ENCODE measurements at places on chromosomes 7 and 10.

- no peak for DNase-seq
These were observed 46.3 kb downstream of the PDK4 start for GRCh38 chr7:95549818-95550529.

DNA sequence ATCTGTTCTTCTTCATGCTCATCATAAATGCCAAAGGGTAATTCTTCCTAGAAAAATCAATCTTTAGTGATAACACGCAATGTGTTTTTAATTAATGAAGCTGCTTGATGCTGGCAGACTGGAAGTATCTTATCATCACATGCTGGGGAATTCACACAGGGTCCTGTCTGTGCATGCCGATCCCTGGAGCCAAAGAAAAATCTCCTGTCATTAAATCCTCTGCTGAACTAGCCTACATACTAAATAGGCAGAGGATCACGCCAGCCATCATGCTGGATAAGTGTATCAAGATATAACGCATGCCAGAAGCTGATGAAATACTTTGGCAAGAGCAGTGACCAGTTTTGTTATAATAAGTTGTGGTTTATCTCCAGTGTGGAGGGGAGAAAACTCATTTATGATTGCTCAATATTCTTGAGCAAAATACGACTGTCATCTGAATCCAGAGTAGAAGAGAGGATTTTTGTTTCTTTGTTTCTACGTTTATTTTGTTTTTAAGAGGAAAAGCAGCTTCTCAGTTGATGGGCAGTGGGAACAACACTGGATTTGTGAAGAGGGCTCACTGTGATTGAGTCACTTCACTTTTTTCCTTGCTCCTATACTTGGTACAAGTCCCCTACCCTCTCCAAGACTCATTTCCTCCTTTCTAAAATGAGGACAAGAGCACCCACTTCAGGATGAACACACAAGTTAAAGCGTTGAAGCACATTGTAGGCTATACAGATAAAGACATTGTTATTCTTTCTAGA is 649.1 kb downstream of the TNS3 start:
- DNase-seq, result no peak

GRCh38 chr10:21702633-21703111 is 168.6 kb downstream of the MLLT10 start:
- no peak for DNase-seq

DNA sequence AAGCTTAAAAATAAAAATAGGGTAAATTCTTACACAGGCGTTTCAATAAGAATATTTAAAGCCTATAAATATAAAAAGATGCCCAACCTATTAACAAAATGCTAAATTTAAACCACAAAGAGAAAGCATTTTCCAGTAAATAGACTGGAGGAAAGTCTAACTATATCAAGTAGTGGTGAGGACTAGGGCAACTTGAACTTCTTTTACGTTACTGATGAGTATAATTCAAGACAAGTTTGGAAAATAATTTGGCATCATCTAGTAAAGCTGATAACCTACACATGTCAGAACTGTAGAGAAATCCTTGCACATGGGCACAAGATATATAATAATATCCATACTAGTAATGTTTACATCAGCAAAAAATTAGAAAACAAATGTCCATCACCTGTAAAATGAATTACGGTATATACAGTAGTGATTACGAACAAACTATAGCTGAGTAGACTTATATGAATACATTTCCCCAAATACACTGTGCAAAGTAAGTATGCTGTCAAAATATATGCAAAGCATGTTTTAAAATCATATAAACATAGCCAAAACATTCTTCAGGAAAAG is 27.4 kb downstream of the CRPPA start:
- DNase-seq, result no peak

DNA sequence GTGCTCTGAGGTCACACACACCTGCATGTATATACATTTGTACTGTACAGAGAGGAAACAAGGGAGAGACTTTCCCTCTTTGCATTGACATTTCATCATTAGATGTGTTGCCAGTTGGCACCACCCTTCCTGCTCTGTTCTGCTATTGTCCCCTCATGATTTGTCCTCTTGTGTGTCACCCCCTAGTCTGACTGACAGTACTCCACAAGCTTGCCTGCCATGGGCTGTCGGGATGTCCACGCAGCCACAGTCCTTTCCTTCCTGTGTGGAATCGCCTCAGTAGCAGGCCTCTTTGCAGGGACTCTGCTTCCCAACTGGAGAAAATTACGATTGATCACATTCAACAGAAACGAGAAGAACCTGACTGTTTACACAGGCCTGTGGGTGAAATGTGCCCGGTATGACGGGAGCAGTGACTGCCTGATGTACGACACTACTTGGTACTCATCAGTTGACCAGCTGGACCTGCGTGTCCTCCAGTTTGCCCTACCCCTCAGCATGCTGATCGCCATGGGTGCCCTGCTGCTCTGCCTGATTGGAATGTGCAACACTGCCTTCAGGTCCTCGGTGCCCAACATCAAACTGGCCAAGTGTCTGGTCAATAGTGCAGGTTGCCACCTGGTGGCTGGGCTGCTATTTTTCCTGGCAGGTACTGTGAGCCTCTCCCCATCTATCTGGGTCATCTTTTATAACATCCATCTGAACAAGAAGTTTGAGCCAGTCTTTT is 9.4 kb downstream of the CLDN12 start:
- peak; percentile 10 for DNase-seq

DNA sequence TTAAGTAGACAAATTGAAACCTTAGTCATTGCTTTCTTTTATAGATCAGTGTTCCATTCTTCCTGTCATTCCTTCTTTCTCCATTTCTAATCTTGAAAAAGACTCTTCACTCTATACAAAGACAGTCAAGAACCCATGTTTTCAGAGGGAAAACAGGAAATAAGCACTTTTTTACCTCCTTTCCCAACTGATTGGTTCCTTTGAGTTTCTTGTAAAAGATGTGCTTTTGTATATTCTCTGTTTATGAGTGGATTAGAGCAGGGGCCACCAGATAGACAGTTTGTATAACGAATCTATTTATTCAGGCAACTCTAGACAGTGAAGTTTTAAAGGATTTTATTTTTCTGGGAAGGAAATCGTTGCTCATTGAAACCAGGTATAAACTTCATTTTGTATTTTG is 49.8 kb downstream of the SHOC2 start:
- DNase-seq, result no peak

DNA sequence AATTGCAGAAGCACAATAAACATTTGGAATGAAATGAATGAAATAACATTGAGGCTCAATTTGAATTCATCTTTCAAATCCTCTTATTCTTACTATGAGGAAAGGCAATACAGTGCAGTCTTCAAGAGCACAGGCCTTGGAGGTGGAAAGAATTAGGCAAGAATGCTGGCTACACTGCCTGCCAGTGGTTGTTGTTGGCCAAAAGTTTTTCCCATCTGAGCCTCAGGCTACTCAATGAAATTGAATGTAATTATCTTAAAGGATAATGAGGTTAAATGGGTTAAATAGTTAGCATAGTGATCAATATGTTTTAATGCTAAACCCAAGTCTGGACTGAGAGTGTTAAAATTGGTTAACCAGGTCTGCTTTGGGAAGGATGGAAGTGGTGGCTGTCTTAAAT is 140.9 kb downstream of the MBL2 start:
- no peak for DNase-seq

DNA sequence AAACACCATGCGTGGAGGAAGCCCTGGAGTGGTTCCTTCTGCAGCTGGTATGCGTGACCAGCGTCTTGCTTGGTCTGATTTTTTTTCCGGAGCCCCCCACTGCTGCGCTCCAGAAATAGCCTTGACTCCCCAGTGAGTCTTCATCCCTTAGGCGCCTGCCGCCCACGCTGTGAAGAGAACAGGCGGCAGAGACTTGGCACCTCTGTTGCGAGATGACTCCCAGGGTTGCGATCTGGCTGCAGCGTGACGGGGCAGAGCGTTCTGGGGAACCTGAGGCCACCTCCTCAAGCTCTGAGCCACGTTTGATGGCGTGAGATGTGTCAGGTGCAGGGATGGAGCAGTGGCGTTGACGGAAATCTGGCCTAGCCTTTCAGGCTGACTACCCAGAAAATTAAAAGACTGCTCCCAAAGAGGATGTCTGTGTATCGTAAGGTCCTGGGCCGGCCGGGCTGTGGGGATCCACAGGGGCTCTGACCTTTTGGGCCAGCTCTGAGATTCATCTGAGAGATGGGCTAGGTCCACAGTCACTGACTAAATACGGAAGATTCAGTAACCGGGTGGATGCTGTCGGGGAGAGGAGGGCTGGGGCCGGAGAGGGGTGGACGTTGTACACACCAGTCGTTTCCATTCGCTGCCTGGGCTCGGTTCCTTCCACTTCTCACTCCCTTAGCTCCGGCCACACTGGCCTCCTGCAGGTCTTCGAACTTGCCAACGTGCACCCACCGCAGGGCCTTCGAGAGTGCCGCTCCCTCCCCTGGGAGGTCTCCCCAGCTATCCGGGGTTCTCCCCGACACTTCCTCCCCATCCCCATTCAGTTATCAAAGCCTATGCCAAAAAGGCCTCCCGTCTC is 33.8 kb downstream of the PFKFB3 start:
- no peak for DNase-seq

GRCh38 chr10:112823007-112823406 is 127.0 kb upstream of the TCF7L2 start:
- DNase-seq, result no peak

- DNase-seq, result no peak
These were observed 330.9 kb downstream of the GFRA1 start for GRCh38 chr10:115942101-115942500.

- no peak for DNase-seq
These were observed 275.6 kb downstream of the SNX10 start for GRCh38 chr7:26567266-26567665.

DNA sequence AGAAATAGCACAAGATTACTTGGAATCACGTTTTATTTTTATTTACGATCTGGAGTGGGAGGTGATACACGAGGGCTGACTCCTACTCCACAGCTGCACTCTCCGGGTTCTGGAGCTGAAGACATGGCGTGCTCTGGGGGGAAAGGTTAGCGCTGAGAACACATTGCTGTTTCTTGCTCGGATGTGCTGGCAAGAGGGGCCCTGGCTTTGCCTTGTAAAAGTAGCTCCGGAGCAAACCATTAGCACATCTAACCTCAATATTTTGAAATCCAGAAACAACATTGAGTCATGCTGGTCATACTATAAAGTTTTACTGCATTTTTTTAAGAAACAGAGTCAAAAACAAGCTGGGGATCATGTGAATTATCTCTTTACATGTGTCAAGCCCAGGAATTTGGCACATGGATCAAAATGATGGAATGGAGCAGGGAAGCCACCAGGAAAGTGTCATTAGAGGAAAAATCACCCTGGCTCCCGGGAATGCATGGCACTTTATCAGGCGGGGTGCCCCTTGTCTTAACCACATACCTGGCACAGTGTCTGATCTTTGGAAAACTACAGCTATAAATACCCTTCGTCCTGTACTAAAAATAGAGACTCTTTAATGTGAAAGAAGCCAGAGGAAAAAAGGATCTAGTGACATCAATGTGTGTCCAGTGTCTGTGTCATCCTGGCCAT is 31.6 kb upstream of the LYZL1 start:
- DNase-seq, result no peak

DNA sequence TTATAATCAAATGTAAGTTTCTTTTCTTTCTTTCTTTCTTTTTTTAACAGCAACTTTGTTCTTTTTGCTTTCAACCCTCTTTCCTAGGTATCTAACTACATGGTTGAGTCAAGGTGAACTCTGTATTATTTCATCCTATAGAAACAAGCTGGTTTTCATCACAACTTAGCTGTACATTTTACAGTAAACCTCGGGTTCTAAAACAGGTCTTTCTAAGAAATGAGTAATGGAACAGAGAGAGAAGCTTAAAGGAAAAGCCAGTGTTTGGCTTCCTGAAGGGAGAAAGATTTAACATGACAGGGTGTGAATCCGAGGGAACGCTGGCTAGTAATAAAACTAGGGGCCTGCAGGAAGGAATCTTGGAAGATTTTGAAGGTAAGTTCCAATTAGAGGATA is 143.4 kb upstream of the ITGB1 start:
- DNase-seq, result no peak

DNA sequence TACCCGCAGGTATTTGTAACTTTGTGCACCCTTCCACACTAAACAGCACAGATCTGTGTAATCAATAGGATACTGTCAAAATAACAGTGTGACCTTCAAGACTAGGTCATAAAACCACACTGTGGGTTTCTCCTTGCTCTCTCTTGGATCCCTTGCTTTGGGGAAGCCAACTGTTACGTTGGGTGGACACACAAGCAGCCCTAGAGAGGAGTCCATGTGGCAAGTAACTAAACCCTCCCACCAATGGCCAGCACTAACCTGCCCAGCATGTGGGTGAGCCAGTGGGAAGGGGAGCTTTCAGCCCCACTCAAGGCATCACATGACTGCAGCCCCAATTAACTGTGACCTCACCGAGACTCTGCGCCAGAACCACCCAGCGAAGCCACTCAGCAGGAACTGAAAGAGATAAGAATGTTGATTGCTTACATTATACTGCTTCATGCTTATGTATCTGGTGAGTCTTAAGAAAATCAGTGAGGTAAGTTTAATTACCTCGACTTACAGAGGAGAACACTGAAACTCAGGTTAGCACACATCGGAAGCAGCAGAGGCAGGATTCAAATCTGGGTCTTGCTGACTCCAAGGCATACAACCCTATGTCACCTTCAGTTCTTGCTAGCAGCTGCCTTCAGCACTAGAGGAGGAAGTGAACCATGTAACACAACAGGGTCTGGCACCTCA is 9.4 kb upstream of the ZC3HAV1 start:
- no peak for DNase-seq

DNA sequence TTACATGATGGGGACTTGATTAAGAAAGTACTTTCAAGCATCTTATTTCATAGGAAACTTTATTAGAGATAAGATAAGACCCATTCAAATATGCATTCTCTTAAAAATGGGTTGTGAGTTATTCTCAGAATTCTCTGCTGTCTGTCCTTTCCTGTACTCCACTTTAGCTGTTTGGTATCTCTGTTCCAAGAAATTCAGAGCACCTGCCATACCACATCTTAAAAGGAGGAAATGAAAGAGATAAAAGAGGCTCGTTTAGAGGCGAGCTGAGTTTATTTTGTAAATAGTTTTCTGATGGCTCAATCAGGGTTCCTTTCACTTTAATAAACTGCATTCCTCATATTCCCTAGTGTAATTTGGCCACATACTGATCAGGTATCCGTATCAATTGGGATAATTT is 87.2 kb downstream of the MDFIC start:
- no peak for DNase-seq

- no peak for DNase-seq
These were observed 34.5 kb downstream of the LHPP start for GRCh38 chr10:124496150-124496549.

- no peak for DNase-seq
These were observed 209.1 kb downstream of the TRIL start for GRCh38 chr7:28748933-28749584.

Data from activated naive CD4-positive, alpha-beta T cell treated with anti-CD3 and anti-CD28 coated beads, Interleukin-2, amount 50 U/mL, for 72 hours (primary cell).